ENCODE measurements at places on chromosomes 7 and 10.
A peak's percentile ranks its signal among the peaks of the same experiment; 100 is the strongest.

DNA sequence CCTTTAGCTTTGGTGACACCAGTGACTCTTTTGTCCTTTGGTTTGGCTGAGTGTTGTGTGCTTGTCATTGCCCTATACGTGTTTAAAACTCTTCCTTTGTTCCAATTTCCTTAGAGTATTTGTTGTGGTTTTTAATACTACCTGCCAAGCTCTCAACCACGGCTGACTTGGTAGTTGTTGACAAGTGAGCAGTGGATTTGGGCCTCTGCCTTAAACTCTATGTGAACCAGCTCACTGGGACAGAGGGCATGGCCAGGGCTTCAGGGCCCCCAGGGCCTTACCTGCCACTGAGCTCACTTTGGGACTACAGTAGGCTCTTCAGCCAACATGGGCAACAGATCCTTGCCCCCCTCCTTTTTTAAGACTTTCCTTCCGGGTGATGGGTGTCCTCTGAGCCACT, 9.6 kb upstream of the DMBT1 start:
- no peak for DNase-seq

- no peak for DNase-seq
Observed at GRCh38 chr10:70916241-70916640, 27.9 kb upstream of the PCBD1 start.

- DNase-seq, result no peak
Observed at GRCh38 chr7:14207138-14207537, 217.7 kb upstream of the ETV1 start.

DNA sequence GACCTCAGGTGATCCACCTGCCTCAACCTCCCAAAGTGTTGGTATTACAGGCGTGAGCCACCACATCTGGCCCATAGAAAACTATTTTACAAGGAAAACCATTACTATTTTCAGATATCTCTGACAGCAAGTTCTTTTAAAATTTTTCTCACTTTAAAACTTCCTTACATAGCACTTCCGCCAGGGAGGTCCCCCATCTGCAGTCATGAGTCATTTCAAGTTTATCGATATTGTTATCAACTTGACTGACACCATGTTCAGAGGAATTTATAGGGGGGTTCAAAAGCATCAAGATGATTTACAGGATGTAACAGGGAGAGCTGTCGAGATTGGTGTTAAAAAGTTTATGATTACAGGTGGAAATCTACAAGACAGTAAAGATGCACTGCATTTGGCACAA, 88.8 kb downstream of the NRBF2 start:
- DNase-seq, result no peak

GRCh38 chr7:131657881-131658280, 101.5 kb upstream of the PODXL start:
- no peak for DNase-seq

DNA sequence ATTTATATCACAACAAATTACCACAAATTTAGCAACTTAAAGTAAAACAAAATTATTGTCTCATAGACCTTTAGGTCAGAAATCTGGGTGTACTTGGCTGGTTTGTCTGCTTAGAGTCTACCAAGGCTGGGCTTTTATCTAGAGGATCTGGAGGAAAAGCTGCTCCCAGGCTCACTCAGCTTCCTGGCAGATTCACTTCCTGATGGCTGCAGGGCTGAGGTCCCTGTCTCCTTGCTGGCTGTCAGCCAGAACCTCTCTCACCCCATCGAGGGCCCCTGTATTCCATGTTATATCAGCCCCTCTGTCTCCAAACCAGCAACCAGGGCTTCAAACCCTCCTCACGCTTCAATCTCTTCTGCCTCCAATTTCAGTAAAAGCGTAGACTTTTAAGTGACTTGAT, 734.9 kb downstream of the NRG3 start:
- DNase-seq, result no peak

DNA sequence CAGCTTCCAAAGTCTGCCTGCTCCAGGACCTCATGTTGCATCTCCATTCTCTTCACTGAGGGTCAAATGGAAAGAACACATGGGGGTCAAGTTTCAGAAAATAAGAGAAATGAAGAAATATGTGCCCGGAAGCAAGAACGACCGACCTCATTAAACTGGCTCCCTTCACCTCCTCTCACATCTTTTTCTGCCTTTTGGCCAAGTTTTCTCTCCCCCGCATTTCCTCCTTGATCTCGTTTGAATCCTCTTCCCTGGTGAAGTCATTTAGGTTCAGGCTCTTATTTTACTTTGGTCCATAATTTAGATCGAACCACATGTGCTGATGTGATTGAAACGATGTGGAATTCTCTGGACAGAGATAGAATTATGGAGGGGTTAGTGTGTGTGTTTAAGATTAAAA, 44.2 kb downstream of the EGFR start:
- no peak for DNase-seq

DNA sequence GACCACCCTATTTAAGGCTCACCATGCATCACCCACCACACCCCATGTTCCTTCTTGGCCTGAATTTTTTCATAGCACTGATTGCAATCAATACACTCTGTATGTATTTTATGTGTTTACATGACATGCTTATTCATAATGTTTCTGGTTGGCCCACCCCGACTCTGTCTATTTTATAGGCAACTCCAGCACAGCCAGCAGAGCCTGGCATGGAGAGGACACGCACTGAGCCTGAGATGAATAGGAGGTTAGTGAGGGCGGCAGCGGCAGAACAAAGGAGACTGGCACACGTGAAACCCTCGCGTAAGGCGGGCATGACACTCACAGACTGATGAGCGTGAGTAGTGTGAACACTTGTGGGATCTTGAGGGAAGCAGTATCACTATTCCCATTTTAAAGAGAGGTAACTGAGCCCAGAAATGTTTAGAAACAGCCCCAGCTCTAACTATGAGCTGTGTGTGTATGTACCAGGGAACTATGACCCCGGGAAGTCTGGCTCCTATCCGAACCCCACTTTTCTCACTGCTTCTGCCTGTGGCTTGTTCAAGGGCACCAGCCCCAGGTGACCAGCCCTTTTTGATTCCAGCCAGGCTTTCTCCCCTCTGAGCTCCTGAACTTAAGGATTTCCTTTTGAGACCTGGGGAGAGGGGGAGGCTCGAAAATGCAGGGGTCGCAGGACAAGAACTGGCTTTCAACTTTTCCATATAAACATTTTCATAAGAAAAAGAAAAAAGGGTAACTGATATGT, 113.3 kb downstream of the ARHGAP22 start:
- no peak for DNase-seq

GRCh38 chr10:44166441-44166840, 218.5 kb downstream of the CXCL12 start:
- no peak for DNase-seq

- DNase-seq, result no peak
Observed at GRCh38 chr7:138798836-138799235, 840 bp upstream of the ATP6V0A4 start.

- no peak for DNase-seq
Observed at GRCh38 chr7:49707891-49708290, 65.5 kb upstream of the VWC2 start.

- DNase-seq, result no peak
Observed at GRCh38 chr7:5177060-5177459, 13.0 kb upstream of the WIPI2 start.

- no peak for DNase-seq
Observed at GRCh38 chr7:115613836-115614235, 416.7 kb downstream of the TFEC start.

GRCh38 chr10:69056129-69056528, 31.8 kb upstream of the SRGN start:
- peak; percentile 76 for DNase-seq

- no peak for DNase-seq
Observed at GRCh38 chr7:138816650-138817049, 18.7 kb upstream of the ATP6V0A4 start.

GRCh38 chr10:113945075-113945686, 90.7 kb downstream of the NHLRC2 start:
- no peak for DNase-seq

DNA sequence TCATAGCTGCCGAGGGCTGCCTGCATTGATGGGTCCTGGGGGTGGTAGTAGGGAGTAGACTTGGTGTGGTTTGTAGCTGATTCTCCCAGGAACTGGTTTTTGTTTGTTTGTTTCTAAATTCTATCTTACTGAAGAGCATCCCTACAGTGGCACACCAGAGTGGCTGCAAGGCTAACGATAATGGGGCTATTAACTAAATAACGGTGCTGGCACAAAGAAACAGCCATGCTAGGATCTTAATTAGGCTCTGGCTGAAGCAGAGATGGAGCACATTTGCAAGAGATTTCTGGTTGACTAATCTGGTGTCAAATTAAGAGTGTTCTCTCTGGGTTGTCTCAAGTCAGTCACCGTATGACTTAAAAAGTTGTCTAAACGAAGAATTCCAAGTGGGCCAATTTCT, 590.0 kb downstream of the NRG3 start:
- no peak for DNase-seq

- no peak for DNase-seq
Observed at GRCh38 chr10:66877361-66877760, 48.5 kb upstream of the LRRTM3 start.

DNA sequence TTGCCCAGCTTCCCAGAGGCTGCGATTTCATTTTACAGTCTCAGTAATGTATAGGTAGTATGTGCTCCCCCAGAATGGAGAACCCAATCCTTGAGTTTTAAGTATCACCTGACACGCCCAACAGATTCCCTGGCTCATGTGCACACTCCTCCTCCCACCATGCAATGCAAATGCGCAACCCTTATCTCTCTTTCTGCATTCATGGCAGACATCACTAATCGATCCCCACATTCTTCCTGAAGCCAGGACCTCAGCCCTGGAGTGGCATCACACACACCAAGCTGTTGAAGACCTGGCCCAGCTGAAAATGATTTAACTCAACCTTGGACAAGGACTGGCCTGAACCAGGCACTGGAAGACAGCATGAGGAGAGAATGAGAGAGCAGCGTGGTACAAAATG, 68.4 kb downstream of the ZRANB1 start:
- no peak for DNase-seq

GRCh38 chr10:103454026-103454425, 1.9 kb upstream of the CALHM2 start:
- no peak for DNase-seq

- DNase-seq, result no peak
Observed at GRCh38 chr7:98090116-98090515, 16.5 kb upstream of the LMTK2 start.

- no peak for DNase-seq
Observed at GRCh38 chr7:15424468-15424867, 137.3 kb downstream of the AGMO start.

DNA sequence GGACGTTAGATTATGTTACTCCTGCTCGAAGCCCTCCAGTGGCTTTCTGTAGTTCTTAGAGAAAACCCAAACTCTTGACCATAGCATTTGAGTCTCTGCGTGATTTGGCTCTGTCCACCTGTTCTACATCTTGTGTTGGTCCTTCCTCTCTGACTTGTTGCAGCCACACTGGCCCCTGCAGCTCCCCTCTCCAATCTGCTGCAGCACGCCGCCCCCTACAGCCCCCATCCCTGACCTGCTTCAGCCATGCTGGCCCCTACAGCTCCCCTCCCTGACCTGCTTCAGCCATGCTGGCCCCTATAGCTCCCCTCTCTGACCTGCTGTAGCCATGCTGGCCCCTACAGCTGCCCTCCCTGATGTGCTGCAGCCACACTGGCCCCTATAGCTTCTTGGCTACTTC, 29.2 kb downstream of the TRRAP start:
- no peak for DNase-seq

- no peak for DNase-seq
Observed at GRCh38 chr7:149031353-149031910, 3.1 kb upstream of the PDIA4 start.

- no peak for DNase-seq
Observed at GRCh38 chr7:70665997-70666396, 465.9 kb upstream of the GALNT17 start.

GRCh38 chr7:98225913-98226614, 14.8 kb downstream of the BHLHA15 start:
- no peak for DNase-seq

GRCh38 chr10:785861-786214, 96.4 kb upstream of the DIP2C start:
- no peak for DNase-seq

DNA sequence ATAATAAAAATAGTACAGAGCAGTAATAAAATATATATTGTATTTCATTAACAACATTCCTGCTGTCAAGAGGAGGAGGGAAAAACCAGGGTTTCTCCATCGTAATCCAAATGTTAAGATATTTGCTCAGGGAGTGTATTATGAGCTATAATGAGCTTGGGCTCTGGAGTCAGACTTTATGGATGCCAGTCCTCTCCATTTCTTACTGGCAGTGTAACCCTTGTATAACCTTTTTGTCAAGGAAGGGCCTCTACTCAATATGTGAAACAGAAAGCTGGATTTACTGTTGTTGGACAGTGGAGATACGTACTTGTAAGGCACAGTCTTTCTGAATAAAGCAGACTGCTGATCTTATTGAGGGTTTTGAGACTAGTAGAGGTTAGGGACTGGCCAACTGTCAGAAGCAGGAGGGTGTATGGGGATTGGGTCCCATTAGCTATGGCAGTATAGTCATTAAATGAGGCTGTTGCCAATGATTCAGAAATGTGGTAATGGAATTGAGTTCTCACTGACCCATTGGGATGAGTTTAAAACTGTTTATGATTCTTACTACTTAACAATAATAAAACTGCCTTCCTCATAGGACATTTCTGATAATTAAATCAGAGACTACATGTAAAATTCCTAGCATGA, 56.5 kb downstream of the ZNF277 start:
- DNase-seq, result no peak

GRCh38 chr7:74287303-74288033, 1.7 kb upstream of the CLIP2 start:
- no peak for DNase-seq

GRCh38 chr7:80496586-80496985, 15.3 kb downstream of the GNAT3 start:
- DNase-seq, result no peak

DNA sequence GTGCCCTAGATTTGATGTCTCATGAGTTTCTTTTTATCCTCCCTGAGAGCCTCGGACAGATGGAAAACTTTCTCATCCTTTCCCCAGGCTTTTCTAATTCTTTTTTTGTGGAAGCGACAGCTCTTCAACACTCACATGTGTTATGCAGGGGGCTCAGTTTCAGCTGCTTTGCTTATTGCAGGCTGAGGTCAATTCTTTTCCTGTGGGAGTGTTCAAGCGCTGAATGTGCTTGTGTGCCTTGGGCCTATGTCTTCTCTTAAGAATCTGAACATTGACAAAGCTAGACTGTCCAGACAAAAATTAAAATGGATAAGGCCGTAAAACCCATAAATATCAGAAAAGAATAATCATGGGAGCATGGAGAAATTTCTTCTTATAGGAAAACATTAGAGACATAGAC, 125.2 kb upstream of the STEAP4 start:
- DNase-seq, result no peak

DNA sequence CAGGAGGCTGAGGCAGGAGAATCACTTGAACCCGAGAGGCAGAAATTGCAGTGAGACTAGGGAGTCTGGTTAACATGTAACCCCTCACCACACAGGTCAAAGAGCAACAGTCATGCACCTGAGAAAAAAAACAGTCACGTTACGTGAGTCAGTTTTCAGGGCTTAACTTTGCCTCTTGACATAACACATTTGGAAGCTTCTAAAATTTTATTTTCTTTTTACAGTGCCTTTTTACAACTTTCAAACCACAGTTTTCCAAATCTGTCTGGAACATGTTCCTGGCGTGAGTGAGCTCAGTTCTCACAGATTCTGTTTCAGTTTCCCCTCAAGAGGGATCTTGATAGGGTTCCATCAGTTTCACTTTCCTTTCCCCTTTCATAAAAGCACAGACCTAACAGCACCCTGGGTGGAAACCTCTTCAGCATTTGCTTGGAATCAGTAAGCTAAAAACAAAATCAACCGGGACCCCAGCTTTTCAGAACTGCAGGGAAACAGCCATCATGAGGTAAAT, 4.4 kb downstream of the IFIT3 start:
- DNase-seq, result peak; percentile 94

- peak; percentile 34 for DNase-seq
Observed at GRCh38 chr10:46077731-46078413, 31.8 kb upstream of the MSMB start.

Measured in suppressor macrophage treated with lipopolysaccharide for 1 hour (primary cell).